CD4-positive, alpha-beta memory T cell (primary cell): ENCODE measurements at places on chromosomes 13 and 19. TPM values are rescaled to one million over a fixed set of nuclear protein-coding genes. Genes with fewer than 3 reads are reported as not detected.

The CGB8 gene
- total RNA-seq = not detected

The URAD gene
- total RNA-seq = not detected

The ZNF845 gene
- total RNA-seq = 18.0 TPM

The KLK2 gene
- total RNA-seq = not detected

The NLRP9 gene
- not detected for total RNA-seq

The OR4F17 gene
- total RNA-seq = not detected

The UHRF1 gene
- total RNA-seq = 0.11 TPM

The FCAR gene
- 0.29 TPM for total RNA-seq
